Occipital lobe (tissue), 3 donors: ENCODE measurements at places on chromosomes 12 and 14. TPM values are rescaled to one million over a fixed set of nuclear protein-coding genes. Genes with fewer than 3 reads are reported as not detected.

- no peak for DNase-seq
These were observed 151.2 kb upstream of the RFLNA start for GRCh38 chr12:124143726-124144125.

GRCh38 chr14:33682760-33683159, 268.1 kb downstream of the EGLN3 start:
- no peak for DNase-seq

DNA sequence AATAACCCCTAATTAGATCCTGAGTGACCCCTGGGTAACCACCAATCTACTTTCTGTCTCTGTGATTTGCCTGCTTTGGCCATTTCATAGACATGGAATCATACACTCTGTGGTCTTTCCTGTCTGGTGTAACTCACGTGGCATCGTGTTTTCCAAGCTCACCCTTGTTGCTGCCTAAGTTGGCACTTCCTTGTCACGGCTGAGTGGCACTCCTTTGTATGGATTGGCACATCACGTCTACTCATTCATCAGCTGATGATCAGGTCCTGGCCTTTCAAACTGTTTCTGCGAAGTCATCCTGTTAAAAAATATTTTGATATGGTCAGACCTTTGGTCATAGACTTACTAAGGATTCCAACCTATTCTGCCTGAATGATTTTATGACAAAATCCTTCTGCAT, 87.7 kb downstream of the GLT1D1 start:
- DNase-seq = no peak

- DNase-seq = no peak
These were observed 307.4 kb downstream of the NUAK1 start for GRCh38 chr12:105831372-105831771.

GRCh38 chr12:93848523-93849101, 171.4 kb downstream of the CRADD start:
- no peak for DNase-seq

- DNase-seq = no peak
These were observed 21.8 kb downstream of the FUT8 start for GRCh38 chr14:65434216-65434850.

DNA sequence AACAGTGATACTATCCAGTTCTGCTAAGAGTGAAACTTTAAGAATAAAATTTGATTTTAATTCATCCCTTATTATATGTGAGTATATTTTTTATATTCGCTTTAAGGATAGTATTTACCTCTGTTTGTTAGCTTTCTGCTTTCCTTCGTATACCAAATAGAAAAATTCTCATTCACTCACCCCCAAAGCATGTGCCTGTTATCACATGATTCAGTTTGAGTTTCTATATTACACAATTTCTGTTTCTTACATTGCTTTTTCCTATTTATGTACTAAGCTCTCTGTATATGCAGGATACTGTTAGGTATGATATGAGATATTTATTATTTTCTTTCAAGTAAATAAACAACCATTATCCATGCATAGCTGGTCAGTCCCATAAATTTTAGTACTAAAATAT, 275.2 kb downstream of the FBXL14 start:
- no peak for DNase-seq

GRCh38 chr12:10393291-10393690, 3.5 kb upstream of the KLRK1 start:
- DNase-seq = no peak

The PLEKHA5 gene
- 73.6 TPM for total RNA-seq

GRCh38 chr12:62258941-62259630, 1.1 kb upstream of the USP15 start:
- DNase-seq = no peak

The BATF gene
- 0.47 TPM for total RNA-seq

The RASAL1 gene
- total RNA-seq = 2.5 TPM

GRCh38 chr14:105128059-105128458, 40.5 kb downstream of the JAG2 start:
- DNase-seq = no peak

GRCh38 chr14:60303745-60304144, 54.7 kb downstream of the PPM1A start:
- no peak for DNase-seq

- no peak for DNase-seq
These were observed 38.4 kb downstream of the AKAP6 start for GRCh38 chr14:32367516-32367915.

DNA sequence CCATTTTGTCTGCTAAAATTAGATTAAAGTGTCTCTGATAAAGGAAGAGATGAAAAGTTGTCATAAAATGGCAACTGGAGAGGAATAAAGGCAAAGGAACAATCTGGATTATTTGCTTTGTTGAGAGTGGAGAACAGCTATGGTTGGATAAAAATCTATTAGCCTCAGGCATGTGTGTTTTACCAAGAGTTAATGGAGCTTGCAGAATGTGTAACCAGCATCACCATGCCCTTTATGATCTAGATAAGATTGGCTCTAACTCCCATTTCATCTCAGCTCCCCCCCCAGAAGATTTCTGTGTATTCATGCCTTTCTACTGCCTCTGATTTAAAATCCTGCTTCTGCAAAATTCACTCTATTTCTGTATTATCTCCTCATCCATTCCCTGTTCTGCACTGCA, 93.8 kb downstream of the GALC start:
- DNase-seq = no peak

The CIROP gene
- not detected for total RNA-seq

The SLC38A2 gene
- total RNA-seq = 259 TPM

- no peak for DNase-seq
These were observed 14.4 kb downstream of the C12orf76 start for GRCh38 chr12:110033888-110034287.

The RIMKLB gene
- total RNA-seq = 220 TPM

The PLEK2 gene
- total RNA-seq = 0.47 TPM

The CCDC85C gene
- 9.7 TPM for total RNA-seq

- no peak for DNase-seq
These were observed 46.8 kb upstream of the PCED1B start for GRCh38 chr12:47032644-47033043.

The ATL1 gene
- total RNA-seq = 99.8 TPM

DNA sequence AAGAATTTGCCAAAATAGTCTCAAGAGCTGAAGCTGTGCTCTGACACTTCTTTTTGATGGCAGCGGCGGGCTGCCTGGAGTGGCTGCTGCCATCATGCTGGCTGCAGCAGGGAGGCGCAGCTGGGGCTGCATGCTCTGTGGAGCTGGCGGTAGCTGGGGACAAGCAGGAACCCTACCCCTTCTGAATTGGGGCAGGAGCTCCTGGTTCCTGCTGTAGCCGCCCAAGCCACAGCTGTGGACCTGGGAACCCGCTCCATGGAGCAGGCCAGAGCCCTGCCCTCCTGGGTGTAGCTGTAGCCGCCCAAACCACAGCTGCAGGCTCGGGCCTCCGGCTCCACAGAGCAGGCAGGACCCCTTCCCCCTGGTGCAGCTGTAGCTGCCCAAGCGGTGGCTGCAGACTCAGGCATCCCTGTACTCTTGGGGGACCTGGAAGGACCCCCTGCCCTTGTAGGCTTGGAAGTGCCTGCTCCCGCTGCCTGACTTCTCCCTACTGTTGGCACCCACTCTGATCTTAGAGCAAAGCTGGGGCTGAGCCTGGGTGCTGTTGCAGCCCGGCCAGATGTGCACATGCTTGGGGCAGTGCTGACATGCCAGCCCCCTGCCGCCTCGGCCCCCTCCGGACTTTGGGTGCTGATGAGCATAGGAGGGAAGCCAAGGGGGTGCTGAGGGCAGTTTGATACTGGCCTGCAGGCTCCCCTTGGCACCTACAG, 33.3 kb downstream of the APAF1 start:
- DNase-seq = no peak

- no peak for DNase-seq
These were observed 1.2 kb upstream of the NEK9 start for GRCh38 chr14:75127903-75128595.

GRCh38 chr14:29223947-29224346, 457.4 kb downstream of the FOXG1 start:
- no peak for DNase-seq

The PAH gene
- 0.16 TPM for total RNA-seq

DNA sequence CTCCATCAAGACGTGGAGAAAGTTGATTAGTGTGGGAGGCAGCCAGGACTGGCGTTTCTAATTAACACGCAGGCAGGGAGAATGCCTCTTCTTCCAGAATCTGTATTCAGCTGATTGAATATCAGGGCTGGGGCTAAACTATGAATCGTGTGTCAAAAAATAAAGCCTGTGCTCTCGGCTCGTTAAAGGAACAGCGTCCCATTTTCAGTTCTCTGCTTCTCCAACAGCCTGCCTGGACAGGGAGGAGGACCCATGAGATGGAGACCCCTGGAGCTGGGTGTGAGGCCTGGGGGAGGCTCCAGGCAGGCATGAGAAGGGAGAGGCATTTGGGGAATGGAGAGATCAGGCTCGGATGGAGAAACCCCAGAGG, 28.6 kb upstream of the LHX5 start:
- DNase-seq = no peak

The RNF212B gene
- total RNA-seq = not detected

- no peak for DNase-seq
These were observed 120.7 kb downstream of the ADGRD1 start for GRCh38 chr12:131074221-131075083.

DNA sequence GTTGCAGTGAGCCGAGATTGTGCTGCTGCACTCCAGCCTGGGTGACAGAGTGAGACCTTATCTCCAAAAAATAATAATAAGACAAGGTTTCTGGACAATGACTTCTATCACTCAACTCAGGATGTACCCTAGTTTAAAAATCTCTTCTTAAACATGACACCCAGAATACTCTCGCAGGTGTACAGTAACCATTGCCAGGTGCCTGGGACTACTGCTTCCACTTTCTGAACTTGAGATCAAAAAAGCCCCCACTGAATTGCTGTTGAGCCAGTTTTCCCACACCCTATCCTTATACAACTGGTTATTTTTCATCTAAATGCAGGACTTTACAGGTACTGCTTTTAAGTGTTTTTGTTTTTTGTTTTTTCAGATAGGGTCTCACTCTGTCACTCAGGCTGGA, 36.3 kb downstream of the BORCS5 start:
- no peak for DNase-seq

GRCh38 chr14:21978999-21979314, 305.3 kb upstream of the OR4E1 start:
- DNase-seq = no peak

The PLEKHG3 gene
- 6.2 TPM for total RNA-seq

- no peak for DNase-seq
These were observed 58.6 kb downstream of the TSPAN9 start for GRCh38 chr12:3135522-3136461.

The NKX2-1 gene
- total RNA-seq = 0.31 TPM

DNA sequence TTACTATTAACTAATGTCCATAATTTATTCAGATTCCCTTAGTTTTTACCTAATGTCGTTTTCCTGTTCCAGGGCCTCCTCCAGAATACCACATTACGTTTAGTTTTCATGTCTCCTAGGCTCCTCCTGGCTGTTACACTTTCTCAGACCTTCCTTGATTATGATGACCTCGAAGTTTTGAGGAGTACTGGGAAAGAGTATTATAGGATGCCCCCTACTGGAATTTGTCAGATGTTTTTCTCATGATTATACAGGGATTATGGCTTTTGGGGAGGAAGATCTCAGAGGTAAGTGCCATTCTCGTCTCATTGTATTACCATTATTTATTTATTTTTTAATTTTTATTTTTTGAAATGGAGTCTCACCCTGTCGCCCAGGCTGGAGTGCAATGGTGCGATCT, 17.7 kb upstream of the C1S start:
- no peak for DNase-seq

GRCh38 chr14:104144911-104145825, 6.8 kb downstream of the KIF26A start:
- no peak for DNase-seq

DNA sequence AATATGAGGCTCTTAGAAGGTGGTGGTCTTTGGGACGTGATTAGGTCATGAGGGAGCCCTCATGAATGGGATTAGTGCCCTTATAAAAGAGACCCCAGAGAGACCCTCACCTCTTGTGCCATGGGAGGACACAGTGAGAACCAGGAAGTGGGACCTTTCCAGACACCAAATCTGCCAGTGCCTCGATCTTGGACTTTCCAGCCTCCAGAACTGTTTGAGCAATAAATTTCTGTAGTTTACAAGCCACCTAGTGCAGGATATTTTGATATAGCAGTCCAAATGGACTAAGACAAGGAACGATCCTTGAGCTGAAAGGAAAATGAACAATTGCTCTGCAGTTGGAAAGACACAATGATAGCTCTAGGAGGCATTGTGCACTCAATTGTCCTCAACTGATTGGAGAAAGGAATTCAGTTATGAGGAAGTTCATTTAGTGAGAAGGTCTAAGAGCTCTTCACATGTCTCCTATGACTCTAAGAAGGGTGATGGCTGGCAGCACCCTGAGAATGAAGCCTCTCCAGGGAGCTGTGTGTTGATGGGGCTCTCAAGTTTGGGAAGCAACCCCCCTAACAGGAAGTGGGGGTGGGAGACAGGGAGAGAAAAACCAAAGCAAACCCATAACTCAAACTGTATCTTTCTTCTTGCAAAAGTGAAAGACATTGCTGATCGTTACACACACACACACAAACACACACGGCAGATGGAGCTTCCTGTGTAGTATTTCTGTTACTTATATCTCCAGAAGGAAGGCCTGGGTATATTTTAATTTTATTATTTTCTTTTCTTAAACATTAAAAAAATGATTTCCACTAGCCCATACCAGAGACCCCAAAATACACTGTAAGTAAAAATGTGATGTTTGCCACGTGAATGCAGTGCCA, 21.0 kb downstream of the CHST11 start:
- no peak for DNase-seq

GRCh38 chr12:129861951-129862350, 41.9 kb downstream of the TMEM132D start:
- no peak for DNase-seq

DNA sequence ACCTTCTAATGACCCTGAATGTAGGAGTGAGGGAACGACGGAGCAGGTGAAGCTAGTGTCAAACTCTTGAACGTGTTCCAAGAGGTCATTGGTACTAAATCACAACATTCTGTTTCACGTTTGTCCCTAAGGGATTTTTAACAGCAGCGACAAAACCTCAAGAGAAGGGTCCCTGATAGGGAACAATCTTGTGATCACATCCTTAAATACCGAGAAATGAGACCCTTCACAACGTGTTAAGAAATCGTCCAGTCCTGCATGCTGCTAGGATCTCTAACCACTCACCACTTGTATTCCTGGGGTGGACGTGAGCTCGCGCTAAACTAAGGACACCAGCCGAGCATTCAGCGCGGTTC, 134.1 kb upstream of the KRAS start:
- DNase-seq = no peak

The PGF gene
- total RNA-seq = 2.0 TPM

The C12orf50 gene
- total RNA-seq = not detected

DNA sequence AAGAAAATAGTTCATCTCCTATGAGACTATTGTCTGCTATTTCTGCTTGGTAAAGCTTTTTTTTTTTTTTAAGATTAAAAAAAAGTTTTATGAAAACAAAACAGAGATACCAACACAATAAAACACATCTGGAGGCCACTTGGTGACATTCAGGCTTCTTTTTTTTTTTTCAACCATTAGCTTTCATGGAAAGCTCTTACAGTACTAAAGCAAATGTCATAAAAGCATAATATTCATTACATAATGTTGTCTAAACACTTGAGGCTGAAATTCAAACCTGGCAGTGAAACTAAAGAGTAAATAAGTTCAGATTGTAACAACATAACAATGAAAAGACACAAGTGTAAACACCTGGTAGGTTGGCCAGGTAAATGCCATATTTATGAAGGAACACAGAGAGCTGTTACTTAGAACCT, 14.7 kb downstream of the PRICKLE1 start:
- no peak for DNase-seq

GRCh38 chr12:10749700-10750384, 26.7 kb upstream of the YBX3 start:
- DNase-seq = peak; percentile 68

- DNase-seq = no peak
These were observed 34.6 kb downstream of the BEGAIN start for GRCh38 chr14:100552524-100553125.
